ENCODE measurements at places on chromosomes 7 and 10.

- DNase-seq, result no peak
Observed at GRCh38 chr7:136692221-136692620, 176.2 kb upstream of the CHRM2 start.

- DNase-seq, result no peak
Observed at GRCh38 chr7:104548861-104549260, 220.5 kb downstream of the LHFPL3 start.

- no peak for DNase-seq
Observed at GRCh38 chr10:127943336-127943910, 36.5 kb downstream of the PTPRE start.

DNA sequence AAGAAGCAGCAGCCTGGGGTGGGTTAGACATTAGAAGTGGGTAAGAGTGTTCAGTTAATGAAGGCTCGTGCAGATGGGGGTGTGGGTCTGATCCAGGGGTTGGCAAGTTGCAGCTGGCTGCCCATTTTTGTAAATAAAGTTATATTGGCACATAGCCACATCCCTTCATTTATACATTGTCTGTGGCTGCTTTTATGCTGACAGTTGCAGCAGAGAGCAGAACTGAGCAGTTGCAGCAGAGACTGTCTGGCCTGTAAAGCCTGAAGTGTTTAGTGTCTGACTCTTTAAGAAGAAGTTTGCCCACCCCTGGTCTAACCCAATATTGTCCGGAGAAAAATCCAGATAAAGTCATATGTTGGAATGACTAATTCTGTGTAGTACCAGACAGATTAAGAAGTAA lies 38.1 kb downstream of the GLRX3 start:
- no peak for DNase-seq

GRCh38 chr10:125838802-125839575 lies 15.6 kb downstream of the BCCIP start:
- DNase-seq, result no peak

Measured in frontal cortex (tissue), 4 donors.